ENCODE measurements at places on chromosomes 12 and 14.
A peak's percentile ranks its signal among the peaks of the same experiment; 100 is the strongest.

DNA sequence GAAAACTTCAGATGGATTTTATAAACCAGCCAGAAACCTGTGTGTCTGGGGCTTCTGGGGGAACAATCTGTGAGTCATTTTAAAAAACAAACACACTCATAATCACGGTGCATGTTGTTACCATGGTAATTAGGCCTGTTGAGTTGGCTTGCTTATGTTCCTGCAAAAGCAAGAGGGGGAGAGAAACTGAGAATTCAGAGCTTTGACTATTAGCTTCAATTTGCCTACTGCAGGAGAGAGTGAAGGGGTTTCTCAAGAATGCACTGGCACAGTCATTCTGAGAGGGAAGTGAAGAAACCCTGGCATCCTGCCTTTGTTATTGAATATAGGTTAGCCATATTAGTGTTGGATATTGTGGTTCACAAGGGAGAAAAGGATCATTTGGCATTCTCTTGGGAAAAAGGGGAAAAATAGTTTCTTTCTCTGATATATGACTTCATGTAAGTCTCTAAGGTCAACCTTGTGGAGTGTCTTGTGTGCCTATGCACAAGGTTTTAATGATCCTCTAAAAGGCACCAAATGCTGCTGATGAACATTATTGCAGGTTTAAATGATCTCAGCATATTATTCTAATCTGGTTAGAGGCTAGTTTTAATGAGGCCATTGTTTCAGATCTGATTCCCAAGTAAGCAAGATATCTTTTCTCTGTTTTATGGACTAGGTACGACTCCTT is 12.9 kb downstream of the GNG2 start:
- DNase-seq, result no peak

DNA sequence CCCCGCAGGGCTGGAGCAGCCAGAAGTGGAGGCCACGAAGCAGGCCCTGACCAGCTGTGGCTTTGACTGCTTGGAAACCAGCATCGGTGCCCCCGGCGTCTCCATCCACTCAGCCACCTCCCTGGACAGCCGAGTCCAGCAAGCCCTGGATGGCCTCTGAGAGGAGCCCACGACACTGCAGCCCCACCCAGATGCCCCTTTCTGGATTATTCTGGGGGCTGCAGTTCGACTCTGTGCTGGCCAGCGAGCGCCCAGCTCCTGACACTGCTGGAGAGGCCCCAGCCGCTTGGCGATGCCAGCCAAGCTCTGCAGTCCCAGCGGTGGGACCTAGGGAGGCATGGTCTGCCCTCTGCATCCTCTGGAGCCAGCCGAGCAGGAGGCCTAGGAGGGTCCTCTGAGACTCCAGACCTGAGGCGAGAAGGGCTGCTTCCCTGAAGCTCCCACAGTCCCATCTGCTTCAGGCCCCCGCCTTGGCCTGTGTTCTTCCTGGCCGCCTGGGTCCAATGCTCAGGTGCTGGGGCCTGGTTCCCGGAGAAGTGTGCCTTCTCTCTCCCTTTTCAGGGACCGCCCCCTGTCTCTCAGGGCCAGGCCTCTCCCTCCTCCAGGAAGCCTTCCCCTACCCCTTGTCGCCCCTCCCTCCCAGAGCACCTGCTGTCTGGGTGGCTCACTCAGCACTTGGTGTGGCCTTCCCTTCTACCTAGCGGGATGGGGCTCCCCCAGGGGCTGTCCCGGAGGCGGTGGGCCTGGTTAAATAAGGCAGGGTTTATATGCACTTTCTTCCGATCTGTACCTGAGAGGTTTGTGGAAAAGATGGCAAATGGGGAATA is 23.0 kb downstream of the MVK start:
- no peak for DNase-seq

DNA sequence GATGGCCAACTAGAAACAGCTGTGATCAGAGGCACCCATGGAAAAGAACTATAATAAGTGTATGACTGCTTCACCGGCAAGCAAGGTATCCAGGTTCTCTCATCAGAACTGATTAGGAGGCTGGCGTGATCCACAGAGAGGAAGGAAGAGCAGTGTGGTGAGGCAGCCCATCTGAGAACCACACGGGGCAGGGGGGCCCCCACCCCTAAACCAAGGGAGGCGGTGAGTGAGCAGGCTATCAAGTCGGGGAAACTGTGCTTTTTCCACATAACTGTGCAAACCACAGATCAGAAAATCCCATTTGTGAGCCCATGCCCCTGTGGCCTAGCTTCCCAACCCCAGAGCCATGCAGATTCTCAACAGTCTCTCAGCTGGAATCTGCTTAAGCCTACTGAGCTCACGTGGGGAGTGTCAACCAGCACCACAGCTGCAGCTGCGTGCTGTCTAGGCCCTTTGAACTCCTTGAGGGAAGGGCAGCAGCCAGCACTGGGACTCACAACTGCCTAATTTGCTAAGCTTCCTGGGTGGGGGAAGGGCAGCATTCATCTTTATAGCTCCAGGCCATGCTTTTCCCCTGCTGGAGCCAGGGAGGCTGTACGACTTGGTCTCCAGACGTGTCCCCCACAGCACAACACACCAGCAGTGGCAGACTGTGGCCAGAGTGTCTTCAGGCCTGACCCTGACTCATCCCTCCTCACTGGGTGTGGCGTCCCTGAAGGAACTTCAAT is 444.4 kb upstream of the ATP2B1 start:
- DNase-seq, result no peak

DNA sequence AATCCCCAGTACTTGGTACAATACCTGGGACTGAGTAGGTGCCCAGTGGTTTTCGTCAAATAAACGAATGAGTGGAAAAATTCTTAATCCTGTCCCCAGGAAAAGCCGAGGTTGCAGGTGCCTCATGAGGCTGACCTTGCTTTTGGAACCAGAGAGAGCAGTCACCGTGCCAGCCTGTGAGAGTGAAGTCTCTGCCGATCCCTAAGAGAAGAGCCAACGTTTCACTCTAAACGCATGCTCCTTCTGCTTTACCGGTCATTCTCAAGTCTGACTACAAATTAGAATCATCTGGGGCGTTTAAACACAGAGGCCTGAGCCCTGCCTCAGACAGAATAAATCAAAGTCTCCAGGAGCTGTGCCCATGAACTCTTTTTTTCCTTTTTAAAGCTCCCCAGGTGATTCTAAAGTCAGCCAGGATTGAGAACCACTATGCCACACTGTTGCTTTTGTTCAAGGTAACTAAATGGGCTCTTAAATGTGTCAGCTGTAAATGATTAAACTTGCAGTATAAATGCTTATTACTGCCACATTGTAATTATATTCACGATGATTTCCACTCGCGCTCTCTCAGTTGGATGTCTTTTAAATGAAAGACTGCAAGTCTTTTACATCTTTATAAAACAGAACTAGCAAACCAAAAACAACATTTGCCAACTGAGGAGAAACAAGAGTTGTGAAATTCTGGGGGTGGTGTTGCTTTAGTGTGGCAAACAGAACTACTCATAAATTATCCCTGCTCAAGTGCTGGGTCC is 26.9 kb downstream of the TCP11L2 start:
- DNase-seq, result no peak

DNA sequence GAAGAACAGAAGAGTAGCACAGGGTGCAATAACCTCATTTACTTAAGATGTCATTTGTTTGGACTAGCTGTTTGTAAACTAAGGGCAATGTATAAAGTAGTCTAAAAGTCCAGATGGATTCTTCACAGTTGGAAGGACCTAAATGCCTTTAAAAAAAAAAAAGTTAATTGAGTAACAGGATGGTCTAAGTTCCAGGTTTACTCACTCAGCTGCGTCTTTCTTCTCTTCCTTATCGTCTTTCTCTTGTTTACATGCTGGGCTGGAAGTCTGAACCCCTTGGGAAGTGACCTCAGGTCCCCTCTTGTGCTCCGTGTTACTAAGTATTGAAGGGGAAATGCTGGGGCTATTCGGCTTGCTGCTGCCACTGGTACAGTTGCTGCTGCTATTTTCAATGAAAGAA is 82.5 kb downstream of the SH2B3 start:
- no peak for DNase-seq

- DNase-seq, result no peak
Measured at GRCh38 chr14:37669242-37669641, 73.8 kb downstream of the TTC6 start.

- no peak for DNase-seq
Measured at GRCh38 chr12:65938807-65939206, 114.5 kb downstream of the HMGA2 start.

GRCh38 chr12:129902371-129903091 is 1.3 kb downstream of the TMEM132D start:
- no peak for DNase-seq

- DNase-seq, result no peak
Measured at GRCh38 chr12:18882690-18883089, 144.8 kb downstream of the CAPZA3 start.

- DNase-seq, result peak; percentile 52
Measured at GRCh38 chr12:60935981-60936761, 1324.0 kb upstream of the USP15 start.

- no peak for DNase-seq
Measured at GRCh38 chr12:18868717-18869116, 130.8 kb downstream of the CAPZA3 start.

GRCh38 chr12:57190037-57190436 is 26.6 kb upstream of the NXPH4 start:
- no peak for DNase-seq

DNA sequence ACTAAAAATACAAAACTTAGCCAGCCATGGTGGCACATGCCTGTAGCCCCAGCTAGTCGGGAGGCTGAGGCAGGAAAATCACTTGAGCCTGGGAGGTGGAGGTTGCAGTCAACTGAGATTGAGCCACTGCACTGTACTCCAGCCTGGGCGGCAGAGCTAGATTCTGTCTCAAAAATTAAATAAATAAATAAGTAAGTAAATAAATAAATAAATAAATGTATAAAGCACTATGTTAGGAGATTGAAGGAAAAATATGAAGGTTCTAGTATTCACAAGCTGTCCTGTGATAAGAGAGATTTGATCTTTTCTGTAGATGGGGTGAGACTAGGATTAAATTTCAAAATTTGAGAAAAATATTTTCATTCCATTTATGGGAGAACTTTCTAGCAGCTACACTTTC is 5.7 kb downstream of the DNAJC22 start:
- no peak for DNase-seq

DNA sequence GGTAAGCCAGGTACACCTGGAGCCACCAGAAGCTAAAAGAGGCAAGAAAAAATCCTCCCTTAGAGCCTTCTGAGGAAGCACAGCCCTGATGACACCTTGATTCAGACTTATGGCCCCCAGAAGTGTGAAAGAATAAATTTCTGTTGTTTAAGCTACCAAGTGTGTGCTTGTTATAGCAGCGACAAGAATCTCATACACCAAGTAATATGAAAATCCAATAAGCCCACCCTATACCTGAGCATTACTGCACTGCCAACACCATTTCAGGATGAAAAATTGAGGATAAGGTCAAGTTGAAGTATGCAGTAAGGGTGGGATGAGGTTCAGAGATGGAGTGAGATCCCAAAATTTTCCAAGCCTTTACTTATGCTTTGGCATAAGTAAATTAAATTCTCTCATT is 163.6 kb upstream of the CCDC196 start:
- no peak for DNase-seq

GRCh38 chr12:104305349-104305748 is 1.8 kb downstream of the EID3 start:
- no peak for DNase-seq

DNA sequence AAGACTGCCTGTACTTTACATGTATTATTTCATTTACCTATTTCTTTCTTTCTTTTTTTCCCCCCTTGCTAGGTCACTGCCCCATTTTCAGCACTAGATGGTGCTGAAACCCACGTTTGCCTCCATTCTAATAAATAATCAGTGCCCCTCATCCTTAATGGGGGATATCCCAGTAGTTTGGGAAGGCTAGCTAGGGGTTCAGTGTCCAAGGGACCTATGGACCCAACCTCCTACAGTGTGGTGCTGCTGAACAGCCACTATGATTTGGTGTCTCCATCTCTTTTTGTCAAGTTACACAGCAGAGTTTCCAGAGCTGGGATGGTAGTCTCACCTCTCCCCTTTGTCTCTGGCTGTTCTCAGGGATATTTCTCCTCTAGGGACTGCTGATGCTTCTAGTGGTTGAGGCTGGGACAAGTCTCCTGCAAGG is 6.5 kb upstream of the HCFC2 start:
- no peak for DNase-seq

DNA sequence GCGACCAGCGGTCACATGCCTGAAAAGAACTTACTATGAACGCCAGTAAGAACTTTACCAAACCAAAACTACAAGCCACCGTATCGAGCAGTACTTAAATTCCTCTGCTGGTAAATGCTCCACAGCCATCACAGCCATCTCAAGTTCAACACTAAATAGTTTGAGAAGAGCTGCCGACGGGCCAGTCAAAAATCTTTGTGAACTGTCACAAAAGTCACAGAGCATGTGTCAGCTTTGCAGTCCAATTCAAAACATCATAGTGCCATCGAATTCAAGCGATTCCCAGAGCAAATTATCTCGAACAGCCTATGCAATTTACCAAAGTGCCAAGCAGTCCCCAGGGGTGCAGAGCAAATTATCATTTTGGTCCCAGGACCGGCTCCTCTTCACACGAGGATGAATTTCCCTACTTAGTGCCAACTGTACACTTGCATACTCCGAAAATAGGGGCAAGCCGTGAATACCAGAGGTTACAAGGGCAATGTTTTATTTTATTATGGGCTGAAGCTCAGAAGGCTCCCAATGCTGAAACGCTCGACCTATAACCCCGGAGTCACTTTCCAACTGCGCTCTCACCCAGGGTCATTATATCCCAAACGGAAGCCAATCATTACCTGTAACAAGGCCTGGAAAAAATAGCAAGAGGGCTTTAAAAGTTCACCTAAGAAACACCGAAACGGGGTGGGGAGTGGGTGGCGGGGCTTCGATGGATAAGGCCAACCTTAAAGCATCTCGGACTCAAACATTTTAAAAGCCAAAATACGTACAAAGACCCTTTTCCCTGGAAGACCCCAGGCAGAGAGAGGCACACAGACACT is 1.1 kb downstream of the LRP6 start:
- DNase-seq, result no peak

DNA sequence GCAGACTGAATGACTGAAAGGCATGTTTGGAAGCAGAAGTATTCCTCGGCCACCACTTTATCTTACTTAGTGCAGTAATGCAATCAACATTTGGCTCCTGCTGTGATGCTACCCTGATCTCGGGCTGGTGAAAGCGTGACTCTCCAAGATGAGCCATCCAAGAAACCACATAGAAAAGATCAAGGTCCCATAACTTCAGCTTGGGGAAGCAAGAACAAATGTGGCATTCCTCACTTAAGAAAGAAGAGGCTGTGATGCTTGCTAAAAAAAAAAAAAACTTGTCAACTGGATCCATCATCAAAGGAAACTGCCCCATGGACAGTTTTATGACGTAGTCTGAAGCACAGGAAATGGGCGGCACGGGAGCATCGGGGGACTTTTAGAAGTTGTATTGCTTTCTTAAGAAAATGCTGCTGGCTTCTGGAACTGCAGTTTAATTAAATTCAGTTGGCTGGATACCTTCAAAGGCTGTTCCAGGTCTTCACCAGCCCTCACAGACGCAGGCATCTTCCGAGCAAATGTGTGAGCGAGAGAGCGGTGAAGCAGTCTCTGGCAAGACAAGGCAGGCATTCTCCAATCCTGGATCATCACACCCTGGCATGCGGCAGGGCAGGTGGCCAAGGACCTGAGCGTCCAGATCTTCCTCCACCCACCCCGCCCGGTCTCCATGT is 38.2 kb upstream of the MAP1LC3B2 start:
- no peak for DNase-seq
